Cardiac muscle cell (in vitro differentiated cells and primary cell): ENCODE measurements at places on chromosomes 11 and 22.

DNA sequence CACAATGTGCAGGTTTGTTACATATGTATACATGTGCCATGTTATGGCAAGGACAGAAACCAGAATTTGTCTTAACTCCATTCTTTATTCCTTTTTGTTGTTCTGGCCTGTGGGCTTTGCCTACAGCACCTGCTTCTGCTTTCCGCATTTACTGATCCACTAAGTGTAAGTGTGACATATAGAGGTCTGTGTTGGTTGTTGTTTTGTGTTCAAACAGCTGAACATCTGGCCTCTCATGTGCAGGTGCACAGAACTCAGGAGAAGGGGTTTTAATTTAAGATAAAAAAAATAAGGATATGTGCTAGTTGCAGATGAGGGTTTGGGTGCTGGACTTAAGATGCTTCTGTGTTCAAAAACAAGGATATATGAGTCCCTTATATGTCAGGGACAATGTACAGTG lies 85.8 kb upstream of the RAG2 start:
- DNase-seq: no peak

DNA sequence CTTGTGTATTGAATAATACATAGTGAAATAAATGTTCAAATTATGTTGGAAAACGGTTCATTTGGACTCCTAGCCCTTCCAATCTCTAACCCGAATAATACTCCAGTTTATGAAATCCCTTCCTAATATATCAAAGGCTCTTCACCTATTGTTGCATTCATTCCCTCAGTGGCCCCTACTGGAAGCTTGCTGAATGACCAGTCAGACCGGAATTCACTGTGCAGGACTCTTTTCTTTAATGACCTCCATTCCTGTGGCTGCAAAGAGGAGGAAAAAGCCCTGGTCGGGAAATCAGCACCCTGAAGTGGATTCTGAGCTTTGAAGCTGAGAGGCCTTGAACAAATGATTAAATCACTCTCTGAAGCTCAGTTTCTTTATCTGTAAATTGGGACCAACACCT lies 19.1 kb upstream of the RCN1 start:
- peak; percentile 35 for DNase-seq

DNA sequence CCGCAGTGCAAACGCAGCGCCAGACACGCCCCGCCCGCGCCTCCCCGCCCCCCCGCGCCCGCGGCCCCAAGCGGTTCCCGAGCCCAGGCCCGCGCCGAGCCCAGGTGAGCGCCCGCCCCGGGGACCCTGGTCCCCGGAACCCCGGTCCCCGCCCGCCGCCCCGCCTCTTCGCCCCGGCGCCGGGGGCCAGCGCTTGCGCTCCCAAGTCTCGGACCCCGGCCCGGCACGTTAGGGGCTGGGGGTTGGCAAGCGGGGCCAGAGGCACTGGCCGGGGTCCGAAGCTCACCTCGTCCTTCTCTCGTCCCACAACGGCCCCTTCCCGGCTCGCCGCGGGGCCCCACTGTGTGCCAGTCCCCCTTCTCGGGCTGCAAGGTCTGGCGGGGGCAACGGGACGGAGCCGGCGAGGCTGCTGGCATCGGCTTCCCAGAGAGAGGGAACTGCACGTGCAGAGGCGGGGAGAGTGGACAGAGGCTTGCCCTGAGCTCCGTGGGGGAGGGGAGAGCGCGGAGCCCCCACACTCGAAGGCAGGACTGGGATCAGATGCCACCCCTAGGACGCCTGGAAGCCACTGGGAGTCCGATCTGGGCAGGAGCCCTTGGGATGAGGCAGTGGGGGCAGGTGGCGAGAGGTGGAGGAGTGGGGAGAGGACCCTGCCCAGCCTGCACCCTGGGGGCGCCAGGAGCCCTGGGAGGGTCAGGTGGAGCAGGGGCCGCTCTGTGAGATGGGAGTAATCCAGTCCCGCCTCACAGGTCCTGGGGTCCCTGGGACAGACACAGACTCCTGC lies 1.8 kb upstream of the AIFM3 start:
- peak; percentile 33 for DNase-seq

DNA sequence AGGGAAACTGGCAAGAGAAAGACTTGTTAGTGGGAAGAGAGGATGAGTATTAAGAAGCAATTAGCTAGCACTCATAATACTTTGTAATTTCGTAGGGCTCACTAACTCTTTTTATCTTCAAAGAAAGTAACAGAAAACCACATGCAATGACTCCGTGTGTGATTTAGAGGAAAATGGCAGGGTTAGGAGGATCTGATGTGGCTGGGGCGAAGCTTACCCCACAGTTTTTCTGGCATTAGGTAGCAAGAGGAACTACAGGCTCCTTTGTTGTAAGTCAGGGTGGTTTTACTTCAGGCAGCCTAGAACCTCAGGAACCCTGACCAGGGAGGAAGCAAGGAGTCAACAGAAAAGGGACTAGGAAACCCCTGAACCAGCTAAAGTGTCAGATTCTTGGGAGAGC lies 89.7 kb downstream of the SPON1 start:
- DNase-seq: no peak

GRCh38 chr11:105046898-105047579 lies 1.9 kb upstream of the CARD16 start:
- peak; percentile 87 for DNase-seq

DNA sequence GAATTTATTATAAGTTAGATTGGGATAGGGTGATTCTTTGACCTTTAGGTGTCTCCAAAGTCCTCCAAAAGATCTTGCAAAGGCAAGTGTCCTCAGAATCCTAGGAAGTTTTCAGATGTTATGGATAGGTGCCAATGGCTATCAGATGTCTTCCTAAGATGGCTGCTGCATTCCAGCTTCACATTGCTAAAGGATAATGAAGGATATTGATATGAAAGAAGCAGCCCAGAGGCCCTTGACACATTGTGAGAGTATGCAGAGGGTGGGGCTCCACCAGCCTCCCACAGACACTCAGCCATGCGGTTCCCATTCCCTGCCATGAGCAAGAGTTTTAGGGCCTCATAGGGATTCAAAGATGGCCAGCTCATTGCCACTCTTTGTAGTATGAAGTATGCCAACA lies 22.3 kb upstream of the GLYATL2 start:
- DNase-seq: no peak

GRCh38 chr11:134266841-134267251 lies 9.3 kb upstream of the GLB1L3 start:
- no peak for DNase-seq

DNA sequence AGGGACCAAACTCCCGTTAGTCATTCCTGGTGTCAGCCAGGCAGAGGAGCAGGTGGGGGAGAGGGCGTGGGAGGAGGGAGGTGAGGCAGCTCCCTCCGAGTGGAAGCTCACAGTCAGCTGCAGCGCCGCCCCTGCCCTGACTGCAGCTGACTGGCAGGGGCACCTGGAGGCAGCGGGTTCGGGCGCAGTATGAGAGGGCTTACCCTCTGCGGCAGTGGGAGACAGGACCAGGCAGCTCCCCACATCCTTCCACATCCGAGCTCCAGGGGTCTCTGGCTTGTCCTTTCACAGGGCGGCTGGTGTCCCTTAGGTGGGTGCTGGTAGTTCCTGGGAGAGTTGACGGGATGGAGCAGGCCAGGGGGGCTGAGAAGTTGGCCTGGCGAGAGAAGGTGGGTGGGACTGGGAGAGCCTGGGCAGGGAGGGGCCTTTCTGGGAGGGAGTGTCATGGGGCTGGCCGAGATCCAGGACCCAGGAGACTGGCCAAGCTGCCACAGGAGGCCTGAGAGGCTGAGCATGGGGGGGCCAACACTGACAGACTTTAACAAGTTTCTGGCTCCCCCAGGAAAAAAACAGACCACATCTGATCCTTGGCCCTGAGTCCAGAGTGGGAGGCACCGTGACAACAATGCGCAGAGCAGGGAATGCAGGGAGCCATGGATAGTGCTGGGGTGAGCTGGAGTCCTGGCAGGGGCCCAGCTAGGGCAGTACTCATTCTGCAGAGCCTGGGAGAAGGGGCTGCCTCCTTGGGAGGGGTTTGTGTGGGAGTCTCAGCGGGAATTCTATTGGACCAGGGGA lies 4.9 kb downstream of the ADORA2A start:
- peak; percentile 82 for DNase-seq

GRCh38 chr11:11137339-11137738 lies 215.7 kb downstream of the CSNK2A3 start:
- DNase-seq: no peak

- peak; percentile 93 for DNase-seq
These were observed 151.6 kb upstream of the BLID start for GRCh38 chr11:122267602-122268001.

GRCh38 chr22:39446239-39446721 lies 10.5 kb upstream of the MGAT3 start:
- no peak for DNase-seq

DNA sequence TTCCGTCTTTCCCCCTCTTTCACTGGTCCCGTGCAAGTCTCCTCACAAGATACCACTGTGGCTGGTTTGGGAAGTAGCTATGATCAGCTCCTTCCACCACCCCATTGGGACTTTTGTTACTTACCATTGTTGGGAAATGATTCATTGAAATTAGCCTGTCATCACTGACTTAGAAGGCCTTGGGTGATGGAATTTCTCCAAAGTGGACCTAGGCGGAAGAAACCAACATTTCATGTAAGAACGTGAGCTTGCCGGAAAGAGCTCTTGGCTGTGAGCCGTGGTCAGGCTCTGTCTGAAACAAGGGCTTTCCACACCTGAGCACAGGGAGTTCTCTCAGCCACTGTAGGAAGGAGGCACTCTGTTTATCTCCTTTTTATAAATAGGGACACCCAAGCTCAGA lies 23.5 kb upstream of the CRYBB3 start:
- DNase-seq: no peak

GRCh38 chr11:99565333-99565732 lies 544.6 kb downstream of the CNTN5 start:
- DNase-seq: no peak

DNA sequence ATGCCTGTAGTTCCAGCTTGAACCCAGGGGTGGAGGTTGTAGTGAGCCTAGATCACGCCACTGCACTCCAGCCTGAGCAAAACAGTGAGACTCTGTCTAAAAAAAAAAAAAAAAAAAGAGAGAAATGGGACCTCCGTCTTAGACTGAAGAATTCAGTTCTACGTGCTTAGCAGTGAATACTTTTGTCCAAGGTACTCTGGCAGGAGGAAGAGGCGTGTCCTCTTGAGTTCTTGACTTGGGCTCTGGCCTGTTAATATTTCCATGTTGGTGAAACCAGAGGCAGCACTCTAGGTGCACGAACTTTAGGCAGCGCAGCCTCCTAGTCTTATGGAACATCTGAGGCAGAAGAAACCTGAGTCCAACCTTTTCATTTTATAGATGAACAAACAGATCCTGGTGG lies 2.4 kb downstream of the HMBS start:
- no peak for DNase-seq

GRCh38 chr22:50507421-50507990 lies at the start of gene LMF2:
TSS of gene LMF2 (minus strand) at chr22:50507702. CDS start at chr22:50507675, 27 bp downstream.
- DNase-seq: peak; percentile 98

DNA sequence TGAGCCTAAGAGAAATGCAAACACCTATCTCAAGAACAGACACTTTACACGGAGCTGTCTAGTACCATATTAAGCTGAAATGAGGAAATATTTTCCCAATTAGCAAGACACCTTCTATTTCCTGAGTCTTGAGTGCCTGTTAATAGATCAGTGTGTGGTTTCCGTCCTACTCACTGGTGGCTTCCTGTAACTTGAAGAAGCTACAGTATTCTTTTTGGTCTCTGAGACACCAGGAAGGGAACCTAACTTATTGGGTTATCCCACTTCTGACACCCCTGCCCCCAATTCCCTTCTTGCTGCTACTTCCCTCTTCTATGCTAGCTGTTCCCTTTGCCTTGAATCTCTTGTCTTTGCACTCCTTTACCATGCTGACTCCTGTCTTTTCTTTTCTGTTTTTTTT lies 92.7 kb downstream of the FDX1 start:
- DNase-seq: no peak

GRCh38 chr11:55949330-55949729 lies 13.1 kb upstream of the OR5I1 start:
- DNase-seq: no peak

DNA sequence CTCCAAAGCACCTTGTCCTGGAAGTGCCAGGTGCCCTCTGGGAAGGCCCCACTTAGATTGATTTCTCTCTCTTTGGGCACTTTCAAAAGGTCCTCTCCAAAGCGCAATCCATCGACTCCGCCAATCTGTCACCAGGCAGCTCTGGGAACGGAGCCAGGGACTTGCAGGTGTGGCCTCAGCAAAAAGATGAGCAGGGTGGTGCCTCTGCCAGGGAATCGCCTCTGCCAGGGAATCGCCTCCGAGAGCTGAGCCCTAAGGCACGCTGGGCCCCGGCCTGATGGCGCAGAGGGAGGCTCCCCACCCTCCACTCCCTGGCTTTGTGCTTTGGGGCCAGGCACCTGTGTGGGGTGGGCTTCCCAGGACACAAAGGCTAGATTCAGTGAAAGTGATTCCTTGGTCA lies 1391.3 kb downstream of the TBC1D22A start:
- DNase-seq: no peak

- no peak for DNase-seq
These were observed 879.0 kb downstream of the BRD1 start for GRCh38 chr22:48948575-48949170.

DNA sequence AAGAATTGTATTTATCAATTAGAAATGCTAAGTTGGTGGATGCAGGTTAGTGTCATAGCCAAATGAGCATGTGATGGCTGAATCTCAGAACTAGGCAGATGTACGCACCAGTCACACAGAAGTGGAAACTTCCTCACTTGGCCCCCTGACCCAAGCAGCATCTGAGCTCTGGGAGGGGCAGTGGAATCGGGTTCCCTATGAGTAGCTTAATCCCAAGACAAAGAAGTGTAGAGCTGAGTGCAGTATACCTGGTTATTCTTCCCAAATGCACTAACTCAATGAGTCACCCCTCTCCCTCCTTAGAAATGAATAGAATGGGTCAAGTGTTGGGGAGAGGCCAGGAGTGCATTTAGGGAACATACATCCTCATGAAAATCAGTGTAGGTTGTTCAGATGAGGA lies 224.6 kb downstream of the FAT3 start:
- no peak for DNase-seq

GRCh38 chr11:22115470-22116029 lies 77.3 kb upstream of the ANO5 start:
- no peak for DNase-seq

DNA sequence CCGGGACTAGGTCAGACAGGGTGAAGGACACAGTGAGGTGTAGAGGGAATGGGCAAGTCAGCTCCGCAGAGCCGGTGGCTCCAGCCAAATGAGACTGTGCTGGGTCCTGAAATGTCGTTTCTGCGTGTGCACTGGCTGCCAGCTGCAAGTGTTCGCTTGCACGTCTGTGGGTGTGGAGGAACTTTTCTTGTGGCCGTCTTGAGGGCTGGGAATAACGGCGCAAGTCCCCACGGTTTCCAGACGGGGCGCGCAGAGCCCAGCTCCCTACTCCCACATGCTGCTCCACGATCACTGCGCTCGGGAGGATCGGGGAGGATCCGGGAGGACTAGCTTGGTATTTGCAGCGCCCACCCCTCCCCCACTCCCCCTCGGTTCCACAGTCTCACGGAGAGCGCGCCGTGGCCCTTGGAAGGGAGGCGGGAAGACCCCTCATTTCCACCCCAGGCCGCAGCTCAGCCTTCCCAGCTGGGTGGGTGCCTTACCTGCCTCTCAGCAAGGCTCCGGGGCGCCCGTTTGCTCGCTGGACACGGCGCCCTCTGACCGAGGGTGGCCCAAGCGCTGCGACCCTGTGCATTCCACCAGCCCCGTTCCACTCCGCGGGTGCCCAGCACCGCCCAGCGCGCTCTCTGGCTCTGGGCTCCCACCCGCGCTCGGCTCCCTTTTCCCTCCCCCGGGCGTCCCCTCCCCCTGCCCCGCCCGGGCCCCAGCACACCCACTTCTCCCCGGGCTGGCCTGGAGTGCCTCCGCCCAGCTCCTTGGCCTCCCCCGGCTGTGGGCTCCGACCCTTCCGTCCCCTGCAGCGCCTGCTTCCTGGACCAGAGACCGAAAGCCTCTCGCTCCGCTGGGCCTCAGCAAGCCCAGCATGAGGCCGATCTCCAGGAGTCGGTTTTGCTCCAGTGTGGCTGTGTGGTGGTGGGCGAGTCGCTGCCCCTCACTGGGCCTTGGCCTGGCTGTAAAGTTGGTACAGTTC lies at the start of gene KCNE3:
TSS of gene KCNE3 (minus strand) at position 634 of the 970 bp plus-strand sequence. CDS start 9,986 bp downstream, outside the sequence.
- DNase-seq: peak; percentile 70
